ENCODE measurements at places on chromosomes 7 and 10. TPM values are rescaled to one million over a fixed set of nuclear protein-coding genes. Genes with fewer than 3 reads are reported as not detected.

DNA sequence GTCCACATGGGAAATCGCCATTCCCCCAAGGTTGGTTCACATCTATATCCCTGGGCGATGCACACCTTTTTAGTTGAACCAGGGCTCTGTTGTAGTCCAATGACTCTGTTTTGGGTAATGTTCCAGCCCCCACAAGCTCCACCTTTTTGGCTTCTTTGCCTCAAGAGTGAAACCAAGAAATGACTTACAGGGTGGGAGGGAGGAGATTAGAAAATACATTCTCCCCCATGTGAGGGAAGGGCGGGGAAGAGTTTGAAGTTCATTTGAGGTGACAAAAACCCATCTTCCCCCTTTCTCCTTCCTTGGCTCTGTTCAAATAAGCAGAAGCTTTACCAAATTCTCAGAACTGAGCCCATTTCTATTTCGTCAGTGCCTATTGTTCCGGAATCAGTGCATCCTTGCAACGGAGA, 82.8 kb downstream of the GATA3 start:
- no peak for DNase-seq

DNA sequence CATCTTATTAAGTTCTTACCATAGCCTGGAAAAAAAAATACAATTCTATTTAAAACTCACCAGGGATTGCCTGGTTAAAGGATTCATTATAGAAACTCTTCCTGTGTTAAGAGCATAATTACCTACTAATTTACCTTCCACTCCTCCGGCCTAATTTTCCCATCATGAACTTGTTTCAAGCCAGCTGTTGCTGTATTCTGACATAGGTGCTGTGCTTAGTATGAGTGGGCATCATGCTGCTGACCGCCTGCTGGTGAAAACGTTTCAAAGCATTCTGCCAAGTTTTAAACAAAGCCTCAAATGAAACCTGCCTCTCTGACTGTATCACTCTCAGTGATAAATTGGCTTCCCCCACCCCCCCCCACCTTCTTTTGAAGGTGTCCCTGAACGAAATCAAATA, 47.8 kb upstream of the KCNMA1 start:
- no peak for DNase-seq

GRCh38 chr10:57964351-57964750, 303.3 kb downstream of the IPMK start:
- no peak for DNase-seq

DNA sequence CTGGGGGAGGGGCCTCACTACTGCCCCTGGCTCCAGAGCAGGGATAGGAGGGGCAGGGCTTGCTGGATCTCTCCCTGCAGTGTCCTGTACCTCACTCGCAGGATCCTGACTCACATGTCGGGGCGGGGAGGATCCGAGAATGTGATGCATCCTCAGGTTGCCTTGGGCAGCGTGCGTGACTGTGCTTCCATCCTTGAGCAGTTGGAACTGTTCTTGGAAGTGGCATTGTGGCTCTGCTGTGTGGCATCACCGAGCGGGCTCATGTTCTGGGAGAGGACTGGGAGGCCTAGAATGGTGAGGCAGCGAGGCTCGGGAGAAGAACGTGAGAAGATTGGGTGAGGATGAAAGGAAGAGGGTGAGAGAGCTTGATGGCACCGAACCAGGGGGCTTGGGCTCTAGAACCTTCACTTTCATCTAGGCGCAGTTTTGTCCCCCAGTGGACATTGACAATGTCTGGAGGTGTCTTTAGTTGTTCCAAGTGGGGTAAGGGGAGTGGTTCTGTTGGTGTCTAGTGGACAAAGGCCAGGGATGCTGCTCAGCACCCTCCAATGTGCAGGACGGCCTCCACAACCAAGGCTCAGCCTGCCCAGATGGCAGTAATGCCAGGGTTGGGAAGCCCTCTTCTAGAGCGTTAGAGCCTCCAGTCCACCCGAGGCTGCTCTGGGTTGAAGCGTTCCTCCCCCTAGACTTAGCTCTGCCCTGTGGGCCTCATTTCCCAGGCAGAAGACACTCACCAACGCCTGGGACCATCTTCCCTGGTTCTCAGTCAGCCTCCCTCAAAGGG, 8.4 kb downstream of the RARRES2 start:
- DNase-seq = no peak

ARHGAP12 gene
- polyA plus RNA-seq = 48.2 TPM

ARHGAP21 gene
- polyA plus RNA-seq = 82.9 TPM

IGFBP3 gene
- 130 TPM for polyA plus RNA-seq

STEAP4 gene
- 0.18 TPM for polyA plus RNA-seq

All from renal cortex interstitium (tissue), 15 donors.